ENCODE measurements at places on chromosomes 3 and 15.

GRCh38 chr3:177787279-177788041 lies 590.2 kb upstream of the TBL1XR1 start:
- no peak for DNase-seq

DNA sequence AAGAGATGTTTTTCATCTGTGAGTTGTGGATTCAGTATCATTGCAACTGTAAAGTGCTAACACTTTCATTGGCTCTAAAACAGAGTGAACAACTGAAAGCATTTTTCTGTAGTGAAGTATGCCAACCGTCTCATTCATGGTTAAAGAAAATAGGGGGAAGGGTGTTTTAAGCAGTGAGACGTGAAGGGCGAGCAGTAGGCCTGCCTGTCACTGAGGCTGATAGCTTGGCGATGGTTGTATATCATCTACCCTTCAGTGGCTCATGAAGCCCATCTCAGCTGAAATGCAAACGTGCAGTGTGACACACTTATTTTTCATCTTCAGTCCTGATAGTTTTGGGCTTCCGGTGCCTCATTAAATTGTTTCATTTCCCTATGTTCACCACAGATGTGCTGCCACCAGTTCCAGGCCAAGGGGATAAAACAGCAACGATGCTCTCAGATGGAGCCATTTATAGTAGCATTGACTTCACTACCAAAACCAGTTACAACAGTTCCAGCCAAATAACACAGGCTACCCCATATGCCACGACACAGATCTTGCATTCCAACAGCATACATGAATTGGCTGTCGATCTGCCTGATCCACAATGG lies 562.0 kb downstream of the ROBO2 start:
- DNase-seq = no peak

DNA sequence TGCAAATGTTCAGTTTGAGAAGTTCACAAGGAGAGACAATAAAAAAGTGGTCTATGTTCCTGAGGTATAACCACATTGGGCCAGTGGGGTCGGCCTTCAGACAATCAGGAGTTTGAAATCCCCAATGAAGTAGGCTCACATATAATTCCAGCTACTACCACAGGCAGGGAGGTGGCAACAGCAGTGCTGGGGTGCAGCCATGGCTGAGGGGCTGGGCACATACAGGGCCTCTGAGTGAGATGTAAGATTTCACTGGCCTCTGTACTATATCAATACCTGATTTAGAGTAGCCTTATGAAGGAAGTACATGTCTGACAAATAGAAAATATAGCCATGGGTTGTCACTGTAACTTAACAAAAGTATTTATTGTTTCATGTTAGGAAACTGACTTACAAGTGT lies 402.2 kb downstream of the TBC1D5 start:
- DNase-seq = no peak

- DNase-seq = no peak
Measured at GRCh38 chr15:92377083-92377789, 16.4 kb upstream of the ST8SIA2 start.

DNA sequence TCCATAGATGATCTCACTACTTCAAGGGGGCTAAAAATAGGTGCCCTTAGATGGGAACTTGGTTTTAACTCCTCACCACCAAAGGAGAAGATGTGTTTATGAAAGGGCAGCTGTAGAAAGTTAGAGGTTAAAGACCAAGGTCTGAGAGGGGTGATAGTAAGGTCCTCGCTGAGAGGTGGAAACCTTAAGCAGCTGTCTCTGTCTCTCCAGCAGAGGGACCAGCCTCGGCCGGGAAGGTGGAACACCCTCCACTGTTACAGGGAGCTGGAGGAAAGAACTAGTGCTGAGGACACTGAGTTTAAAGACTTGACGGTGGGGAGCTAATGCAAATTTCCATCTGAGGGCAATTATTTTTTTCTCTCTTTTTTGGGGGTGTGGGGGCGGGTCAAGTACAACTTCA lies 8.9 kb upstream of the RLBP1 start:
- DNase-seq = no peak

DNA sequence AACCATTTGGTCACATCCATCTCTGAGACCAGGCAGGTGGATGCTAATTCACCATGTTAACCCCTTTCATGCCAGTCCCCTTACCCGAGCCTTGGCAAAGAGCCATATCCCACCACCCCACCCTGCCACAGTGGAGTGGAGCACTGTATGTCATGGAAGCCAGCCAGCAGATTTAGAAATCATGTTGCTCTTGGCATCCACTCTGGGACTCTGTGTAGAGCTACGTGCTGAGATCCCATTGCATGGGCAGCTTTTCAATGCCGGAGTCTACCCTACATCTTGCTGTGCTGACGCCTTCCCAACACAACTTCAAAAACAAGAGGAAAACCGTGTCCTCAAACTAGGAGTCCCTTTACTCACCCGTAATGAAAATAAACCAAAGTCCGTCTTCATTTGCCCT lies 131.0 kb downstream of the NTRK3 start:
- no peak for DNase-seq

DNA sequence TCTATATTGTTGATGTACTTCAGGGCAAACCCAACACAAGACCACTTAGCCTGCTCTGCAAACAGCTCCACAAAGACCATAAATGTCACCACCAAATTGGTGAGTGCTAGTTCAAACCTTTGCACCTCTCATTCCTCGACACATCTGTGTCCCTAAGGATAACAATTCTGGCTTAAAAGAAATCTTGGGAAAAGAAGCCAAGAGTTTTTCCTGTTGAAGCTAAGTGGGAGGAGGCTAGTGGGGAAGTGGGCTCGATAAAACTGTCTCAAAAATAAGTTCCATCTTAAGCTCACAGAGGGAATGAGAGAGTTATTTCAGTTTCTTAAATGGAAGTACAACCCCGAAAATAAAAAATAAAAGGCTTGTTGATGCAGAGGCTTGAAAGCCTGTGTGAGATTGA lies 40.4 kb upstream of the PRICKLE2 start:
- DNase-seq = no peak

DNA sequence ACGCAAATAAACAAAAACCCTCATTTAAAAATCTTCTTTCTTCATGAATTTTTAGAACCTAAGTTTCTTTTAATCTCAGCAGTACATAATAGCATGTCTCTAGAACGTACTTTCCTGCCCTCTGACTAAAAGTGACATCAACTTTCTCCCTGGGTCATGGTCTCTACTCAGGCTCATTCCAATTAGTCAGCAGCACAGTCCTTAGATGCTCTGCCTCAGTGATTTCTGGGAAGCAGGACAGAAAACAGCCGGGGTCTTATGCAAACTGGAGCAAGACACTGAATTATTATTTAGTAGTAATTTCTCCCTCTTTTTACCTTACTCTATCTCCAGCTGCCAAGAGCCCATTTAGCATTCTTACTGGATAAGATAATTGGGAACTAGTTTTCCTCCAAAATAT lies 365.2 kb downstream of the TUSC7 start:
- peak; percentile 57 for DNase-seq

DNA sequence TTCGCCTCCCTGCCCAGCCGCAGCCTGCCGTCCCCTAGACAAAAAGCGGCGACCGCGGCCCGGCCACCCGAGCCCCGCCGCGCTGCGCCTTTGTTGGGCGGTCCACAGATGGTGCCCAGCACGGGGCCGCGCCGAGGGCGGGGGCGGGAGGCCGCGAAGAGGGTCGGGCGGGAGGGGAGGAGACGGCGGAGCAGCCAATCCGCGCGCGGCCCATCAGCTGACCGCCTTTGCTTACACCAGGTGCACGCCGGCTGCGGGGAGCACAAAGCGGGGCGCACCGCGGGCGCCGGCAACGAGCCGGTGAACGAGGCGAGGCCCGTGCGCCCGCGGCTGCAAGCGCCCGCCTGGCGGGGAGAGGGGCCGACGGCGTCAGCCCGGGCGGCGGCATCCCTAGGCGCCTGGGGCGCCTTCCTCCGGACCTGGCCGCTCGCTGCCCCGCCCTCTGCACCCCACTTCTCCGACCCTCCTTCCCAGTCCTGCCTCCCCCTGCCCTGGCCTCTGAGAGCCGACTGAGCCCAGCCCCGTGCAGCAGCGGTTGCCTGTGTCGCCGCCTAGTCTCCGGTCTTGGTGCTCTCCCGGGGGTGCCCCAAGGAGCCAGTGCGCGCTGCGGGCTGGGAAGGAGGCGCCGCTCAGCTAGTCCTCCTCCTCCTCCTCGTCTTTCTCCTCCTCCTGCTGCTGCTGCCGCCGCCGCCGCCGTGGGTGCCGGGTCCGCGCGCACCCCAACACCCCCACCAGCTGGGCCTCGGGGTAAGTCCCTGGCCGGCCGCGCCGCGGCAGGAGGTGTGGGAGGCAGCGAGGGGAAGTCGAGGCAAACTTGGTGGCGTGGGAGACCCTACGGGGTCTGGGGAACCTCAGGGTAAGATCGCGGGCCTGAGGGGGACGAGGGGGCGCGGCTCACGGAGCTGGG lies at the start of gene LRRN1:
LRRN1 (plus strand) TSS at position 259 of the 907 bp plus-strand sequence. CDS start 45,211 bp downstream, outside the sequence.
- peak; percentile 14 for DNase-seq

- no peak for DNase-seq
Measured at GRCh38 chr15:87938031-87938430, 318.5 kb downstream of the NTRK3 start.

- peak; percentile 92 for DNase-seq
Measured at GRCh38 chr15:90035095-90035839, 34.1 kb downstream of the ZNF710 start.

DNA sequence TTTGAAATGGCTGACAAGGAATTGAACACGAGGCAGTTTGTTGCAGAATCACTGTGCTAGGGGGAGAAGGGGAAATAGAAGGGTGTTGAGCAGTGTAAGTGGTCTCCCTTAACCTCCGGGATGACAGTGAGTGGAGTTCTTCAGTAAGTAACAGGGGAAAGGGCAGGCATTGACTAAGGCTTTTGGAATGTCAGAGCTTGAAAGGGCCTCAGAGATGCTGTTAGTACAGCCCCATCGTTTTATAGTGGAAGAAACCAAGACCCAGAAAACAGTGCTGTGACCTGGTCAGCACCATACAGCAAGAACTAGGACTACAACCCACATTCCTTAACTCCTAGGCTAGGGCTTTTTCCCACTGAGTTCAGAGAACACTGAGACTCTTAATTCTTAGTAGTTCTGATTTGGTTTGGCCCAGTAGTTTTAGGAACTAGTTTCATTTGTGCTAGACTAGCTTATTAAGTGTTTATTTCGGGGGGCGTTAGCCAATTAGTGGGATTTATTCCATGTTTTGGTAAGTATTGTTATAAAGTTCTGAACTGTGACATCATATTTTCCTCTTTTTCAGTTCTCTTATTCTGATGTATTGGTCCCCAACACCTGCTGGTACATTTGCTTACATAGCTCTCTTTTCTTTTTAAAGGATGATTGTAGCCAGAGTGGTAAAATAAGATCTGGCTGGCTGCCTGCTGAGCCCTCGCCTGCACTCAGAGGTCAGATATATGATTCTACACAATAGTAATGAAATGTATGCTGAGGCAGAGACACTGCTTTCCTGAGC lies 34.2 kb downstream of the RAB11A start:
- DNase-seq = no peak

DNA sequence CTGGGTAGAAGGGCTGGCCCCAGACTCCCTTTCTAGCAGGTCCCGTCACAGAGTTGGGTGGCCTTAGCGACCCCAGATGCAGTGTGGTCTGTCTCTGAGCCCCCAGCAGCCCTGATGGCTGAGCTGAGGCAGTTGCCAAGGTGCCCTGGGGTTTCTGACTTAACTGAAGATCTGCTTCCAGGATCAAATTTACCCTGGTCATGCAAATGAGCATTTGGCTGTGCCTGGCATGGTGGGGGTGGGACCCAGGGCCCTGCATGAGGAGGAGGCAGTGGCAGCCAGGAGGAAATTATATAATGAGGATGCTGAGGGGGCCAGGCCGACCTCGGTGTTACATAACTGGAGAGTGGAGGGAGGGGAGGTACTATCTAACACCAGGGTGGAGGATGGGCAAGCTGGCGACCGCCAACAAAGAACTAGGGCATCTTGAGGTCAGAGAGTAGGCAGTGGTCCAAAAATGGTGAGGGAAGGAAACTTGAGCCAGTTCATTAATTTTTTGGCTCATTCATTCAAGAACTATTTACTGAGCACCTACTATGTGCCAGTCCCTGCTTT lies 16.4 kb downstream of the PLEKHO2 start:
- no peak for DNase-seq

GRCh38 chr3:9301091-9301490 lies 51.6 kb upstream of the SRGAP3 start:
- DNase-seq = no peak

- no peak for DNase-seq
Measured at GRCh38 chr15:68417897-68418296, 14.1 kb downstream of the ITGA11 start.
